ENCODE measurements at places on chromosomes 16 and 17.
A peak's percentile ranks its signal among the peaks of the same experiment; 100 is the strongest.

DNA sequence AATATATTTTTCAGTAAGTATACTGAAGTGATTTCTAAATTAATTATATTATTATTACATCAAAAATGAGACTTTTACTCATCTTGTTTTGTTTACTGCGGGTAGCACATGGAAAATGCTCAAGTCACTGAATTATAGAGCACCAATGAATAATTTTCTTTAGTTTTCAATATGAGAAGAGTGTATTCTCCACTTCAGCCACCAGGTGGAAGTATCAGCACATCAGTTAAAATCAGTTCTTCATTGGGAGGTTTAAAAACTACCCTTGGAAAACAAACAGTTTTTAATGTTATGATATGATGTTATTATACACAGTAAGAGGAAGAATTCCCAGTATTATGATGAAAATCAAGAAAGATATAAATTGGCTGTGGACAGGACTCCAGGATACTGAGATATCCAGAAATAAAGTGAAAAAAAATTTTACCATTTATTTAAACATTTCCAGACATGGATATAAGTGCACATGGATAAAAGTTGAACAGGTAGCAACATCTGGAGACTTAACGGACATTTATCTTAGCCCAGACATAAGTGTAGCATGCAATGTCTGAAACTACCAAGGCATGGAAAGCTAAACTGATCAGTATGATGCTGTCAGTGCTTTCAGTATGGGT is 467.3 kb downstream of the KCNJ2 start:
- DNase-seq: no peak

DNA sequence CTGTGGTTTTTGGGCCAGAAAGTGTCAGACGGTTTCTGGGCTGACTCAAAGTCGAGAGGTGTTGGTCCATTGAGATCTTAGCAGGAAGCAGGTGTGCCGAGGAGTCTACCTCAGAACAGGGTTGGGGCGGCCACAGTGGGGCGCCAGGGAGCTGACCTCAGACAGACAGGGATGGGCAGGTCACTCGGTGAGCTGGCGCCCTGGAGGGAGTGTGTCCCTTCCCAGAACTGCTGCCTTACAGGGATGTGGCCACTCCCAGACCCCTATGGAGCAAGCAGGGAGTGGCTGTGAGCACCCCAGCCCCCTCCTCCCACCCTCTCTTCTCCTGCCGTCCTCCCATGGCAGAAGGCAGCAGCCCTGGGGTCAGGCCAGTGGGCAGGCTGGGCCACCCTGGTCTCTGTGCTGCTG is 14.0 kb upstream of the DPEP1 start:
- no peak for DNase-seq

- DNase-seq: no peak
Observed at GRCh38 chr16:75248536-75249380, 2.7 kb downstream of the BCAR1 start.

DNA sequence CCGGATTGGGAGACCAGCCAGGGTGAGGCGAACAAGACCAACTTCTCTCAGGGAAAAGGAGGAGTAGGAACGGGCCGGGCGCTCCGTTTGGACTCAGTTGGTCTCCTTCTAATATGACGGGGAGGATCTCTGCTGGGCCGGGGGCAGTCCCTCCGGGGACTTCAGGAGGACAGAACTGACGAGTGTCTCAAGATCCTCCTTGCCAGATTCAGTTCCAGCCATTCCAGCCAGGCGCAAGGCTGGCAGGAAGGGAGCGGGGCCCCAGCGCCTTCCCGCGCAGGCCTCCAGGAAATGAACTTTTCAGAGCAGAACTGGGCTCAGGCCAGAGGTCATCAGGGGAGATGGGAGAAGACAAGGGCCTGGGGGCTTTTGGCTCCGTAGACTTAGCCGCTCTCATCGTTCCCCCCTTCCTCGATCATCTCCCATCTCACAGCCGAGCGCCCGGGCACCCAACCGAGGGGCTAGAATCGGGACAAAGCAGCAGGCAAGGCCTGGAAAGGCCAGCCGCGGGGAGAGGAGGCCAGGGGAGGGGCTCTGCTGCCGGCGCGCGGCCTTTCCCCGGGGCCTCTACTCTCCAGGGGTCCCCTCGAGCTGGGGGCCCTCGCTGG is 1.6 kb downstream of the ZNF423 start:
- DNase-seq: no peak

- DNase-seq: no peak
Observed at GRCh38 chr16:83762141-83762991, 45.4 kb upstream of the HSBP1 start.

GRCh38 chr17:2394775-2395201 is 6.1 kb downstream of the MNT start:
- DNase-seq: no peak

- peak; percentile 32 for DNase-seq
Observed at GRCh38 chr17:41962768-41963434, 3.7 kb upstream of the CNP start.

- no peak for DNase-seq
Observed at GRCh38 chr17:57735230-57735629, 9.9 kb downstream of the CCDC182 start.

- no peak for DNase-seq
Observed at GRCh38 chr17:83121921-83122820, 42.8 kb downstream of the METRNL start.

DNA sequence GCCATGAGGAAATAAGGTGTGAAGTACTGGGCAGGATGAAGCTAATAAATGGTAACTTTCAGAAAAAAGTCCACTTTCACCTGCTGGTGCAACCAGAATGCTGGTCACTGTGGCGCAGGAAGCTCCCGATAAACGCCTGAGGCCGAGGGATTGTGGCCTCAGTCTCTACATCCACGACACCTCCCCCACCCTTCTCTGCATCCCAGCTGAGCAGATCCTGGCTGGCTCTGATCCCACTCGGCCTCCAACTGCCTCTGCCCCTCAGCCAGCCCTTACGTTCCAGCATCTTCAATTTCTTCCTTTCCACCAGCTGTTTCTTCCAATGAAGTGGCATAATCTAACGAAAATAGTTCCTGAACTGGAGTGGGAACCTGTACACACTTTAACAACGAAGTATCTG is 49.5 kb downstream of the COX4I1 start:
- no peak for DNase-seq

GRCh38 chr16:4640572-4641305 is 16.1 kb downstream of the MGRN1 start:
- DNase-seq: no peak

DNA sequence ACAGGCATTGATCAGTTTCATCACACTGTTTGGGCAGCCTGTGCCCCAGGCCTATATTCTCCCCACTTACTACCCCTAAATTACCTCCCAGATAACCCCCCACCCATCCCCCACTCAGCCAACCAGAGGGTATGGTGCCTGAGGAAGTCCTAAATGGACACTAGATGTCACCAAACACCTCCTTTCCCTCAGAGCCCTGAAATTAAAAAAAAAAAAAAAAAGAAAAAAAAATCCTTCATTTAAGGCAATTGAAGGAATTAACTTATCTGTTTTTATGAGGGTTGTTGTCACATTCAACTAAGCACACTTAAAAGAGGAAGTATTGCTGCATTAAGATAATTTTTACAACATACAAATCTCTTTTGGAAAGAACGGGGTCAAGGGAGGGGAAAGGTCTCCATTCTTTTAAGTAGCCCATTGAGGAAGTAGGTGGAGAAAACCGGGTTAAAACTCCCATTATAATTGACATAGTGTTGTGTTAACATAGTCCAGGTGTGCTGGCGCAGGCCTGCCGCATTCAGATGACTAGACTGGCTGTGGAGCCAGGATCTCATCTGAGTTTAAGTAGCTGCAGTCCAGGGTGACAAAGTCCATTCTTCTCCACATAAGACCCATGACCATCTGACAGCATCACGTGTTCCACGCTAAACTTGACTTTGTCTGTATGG is 46.3 kb downstream of the SNX11 start:
- no peak for DNase-seq

DNA sequence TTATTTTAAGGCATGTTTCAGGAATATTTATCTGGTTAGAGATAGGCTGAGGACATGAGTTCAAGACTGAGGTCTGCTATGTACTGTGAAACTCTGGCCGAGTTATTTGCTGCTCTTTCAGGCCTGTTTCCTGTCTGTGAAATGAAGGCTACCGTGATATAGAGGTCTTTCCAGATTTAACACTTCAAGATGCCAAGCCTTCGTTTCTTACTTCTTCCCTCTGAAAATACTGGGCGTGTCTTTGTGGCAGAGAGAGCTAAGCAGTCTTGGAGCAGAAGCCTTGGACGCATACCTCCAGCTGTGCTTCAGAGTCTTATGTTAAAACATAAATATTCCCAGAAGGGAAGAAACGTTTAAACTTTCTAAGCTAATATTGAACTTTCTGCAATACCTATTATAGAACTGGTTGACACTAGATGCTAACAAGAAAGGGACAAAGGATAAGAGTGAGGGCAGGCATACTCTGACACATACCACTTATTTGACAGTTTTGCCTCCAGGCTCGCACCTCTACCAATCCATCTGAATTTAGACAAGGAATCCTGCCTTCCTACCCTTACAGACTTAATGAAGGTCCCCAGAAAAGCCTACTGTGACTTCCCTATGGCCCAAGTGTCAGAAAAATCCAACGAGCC is 17.5 kb downstream of the WIPI1 start:
- DNase-seq: no peak

DNA sequence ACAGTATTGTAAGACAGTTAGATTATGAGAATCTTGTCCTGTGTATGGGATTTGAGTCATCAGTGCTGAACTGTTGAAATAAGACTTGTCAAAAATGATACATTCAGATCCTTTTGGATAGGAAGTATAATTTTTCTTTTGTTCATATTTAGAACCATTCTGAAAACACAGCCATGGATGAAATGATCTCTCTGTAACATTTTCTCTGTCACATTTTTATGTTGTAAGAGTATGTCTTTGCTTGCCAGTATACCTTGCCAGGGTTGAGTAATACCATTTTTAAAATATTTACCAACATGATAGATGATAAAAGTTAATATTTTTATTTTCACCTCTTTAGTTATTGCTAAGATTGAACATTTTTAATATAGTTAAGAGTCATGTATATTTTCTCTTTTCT is 45.0 kb downstream of the NSRP1 start:
- DNase-seq: no peak

- DNase-seq: no peak
Observed at GRCh38 chr16:15976225-15976812, 26.9 kb downstream of the ABCC1 start.

DNA sequence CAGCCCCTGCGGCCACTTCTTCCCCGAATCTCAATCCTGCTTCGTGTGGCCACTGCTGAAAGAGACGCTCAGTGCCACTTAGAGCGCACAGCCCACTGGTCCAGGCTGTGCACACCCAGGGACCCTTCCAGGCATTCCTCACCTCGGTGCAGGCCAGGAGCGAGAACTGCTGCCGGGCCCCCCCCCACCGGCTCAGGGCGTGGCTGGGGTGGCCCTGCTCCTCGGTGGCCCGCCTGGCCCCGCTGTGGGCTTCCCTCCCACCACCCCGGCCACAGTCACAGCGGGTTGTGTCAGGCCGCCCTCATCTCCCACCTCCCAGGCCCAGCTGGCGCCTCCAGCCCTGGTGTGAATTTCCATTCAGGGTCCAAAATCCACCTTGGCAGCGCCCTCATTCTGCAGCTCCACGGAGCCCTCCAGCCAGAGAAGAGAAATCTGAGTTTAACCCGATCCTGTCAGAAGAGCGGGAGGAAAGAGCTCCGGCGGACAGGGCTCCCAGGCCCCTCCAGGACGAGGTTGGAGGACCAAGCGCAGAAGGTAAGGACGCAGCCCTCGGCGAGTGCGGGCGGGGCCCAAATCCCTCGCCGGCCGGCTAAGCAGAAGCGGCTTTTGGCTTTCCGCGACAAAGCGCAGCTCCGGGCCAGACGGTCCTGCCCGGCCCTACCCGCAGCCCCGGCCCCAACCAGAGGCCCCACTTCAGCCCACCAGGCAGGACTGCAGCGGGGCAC is 12.0 kb downstream of the TBC1D16 start:
- DNase-seq: no peak

GRCh38 chr16:81238296-81239011 is at the start of gene BCO1:
Gene BCO1, plus strand, starts transcription at chr16:81238689. Its CDS starts 220 bp downstream, at chr16:81238909.
- no peak for DNase-seq

GRCh38 chr17:80980397-80981061 is 11.1 kb upstream of the CHMP6 start:
- DNase-seq: peak; percentile 52

GRCh38 chr17:61305024-61305423 is 94.6 kb upstream of the TBX2 start:
- DNase-seq: no peak

DNA sequence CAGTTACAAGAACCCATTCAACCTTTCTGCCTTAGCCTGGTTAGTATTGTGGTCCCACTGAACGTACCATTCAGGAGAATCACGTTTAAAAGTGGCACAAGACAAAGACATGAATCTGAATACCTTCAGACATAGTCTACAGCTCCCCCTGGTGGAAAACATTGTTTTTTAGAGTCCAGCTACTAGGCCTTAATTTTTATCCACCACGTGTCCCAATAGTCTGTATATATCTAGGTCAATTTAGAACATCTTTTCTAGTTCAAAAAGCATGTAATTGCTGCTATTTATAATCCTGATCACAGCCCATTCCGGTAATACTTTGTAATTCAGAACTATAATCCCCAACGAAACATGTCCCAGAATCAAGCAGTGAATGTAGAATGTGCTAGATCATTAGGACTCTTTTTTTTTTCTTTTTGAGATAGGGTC is 13.7 kb upstream of the GUCY2D start:
- peak; percentile 15 for DNase-seq

DNA sequence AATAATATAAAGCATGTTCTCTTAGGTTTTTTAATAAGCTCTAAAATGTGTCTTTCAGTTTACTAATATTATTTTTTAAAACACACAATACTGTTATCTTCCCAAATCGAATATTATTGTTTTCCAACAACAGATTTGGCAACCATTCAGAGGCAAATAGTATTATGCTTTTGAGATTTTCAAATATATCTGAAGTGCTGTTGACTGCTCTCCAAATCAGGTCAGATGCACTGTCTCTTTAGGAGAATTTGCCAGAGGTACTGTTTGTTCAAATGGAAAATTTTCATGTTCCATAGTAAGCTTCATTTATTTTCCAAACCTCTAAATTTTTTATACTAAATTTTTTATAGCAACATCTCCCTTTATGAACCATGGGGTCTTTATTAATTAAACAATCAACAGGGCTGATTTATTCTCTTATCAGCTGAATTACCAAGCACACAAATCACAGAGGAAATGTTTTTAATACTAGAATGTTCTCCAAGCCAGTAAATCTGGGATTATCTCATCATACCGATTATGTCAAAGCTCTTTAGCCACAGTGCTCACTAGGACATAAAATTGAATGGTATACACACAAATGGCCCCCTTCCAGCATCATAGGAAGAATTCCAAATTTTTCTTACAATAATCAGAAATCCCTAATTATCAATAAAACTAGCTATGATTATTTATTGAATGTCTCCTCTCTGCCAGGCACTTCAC is 108.8 kb upstream of the HLF start:
- DNase-seq: no peak

DNA sequence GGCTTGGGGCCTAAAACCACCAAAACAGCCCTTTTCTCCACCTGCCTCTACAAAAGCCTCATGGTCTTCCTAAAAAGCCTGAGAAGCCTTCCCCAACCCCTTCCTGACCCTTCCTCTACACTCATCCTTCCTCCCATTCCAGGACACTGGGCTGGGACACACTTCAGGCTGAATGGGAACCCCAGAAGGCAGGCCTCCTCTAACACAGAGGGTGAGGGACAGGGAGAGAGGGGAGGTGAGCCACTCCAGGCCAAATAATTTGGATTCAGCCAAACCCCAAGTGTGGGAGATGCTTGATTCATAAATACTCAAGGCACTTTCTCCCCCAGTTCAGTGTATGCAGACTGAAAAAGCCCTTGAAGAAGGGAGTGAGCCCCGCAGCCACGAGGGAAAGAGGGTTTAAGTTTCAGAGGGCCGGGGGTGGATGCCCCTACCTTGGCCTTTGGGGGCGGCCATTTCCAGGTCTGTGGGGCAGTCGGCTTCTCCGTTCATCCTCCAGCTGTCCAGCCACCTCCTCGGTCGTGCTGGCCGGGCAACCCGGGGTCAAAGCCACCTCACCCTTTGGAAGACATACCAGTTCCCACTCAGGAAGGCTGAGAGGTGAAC is 1.6 kb downstream of the UBTF start:
- DNase-seq: no peak
